ENCODE measurements at places on chromosomes 1 and 21.

- DNase-seq, result no peak
Observed at GRCh38 chr21:34157521-34157920, 84.1 kb downstream of the MRPS6 start.

DNA sequence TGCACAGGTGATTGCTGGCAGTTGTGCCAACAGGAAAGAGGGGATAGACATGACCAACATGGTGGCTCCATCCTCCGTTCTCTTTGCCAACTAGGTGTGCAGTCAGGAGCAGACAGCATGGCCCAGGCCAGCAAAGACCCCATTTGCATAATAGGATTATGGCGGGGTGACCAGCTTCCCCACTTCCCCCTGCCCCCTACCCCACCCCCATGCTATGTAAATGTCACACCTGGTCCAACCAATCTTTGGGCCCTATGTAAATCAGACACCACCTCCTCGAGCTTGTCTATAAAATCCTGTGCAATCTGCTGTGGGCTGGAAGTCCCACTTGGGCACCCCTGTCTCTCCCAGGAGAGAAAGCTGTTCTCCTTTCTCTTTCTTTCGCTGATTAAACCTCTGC, 146.0 kb downstream of the SLC30A10 start:
- no peak for DNase-seq

GRCh38 chr1:18748435-18748834, 111.0 kb downstream of the TAS1R2 start:
- no peak for DNase-seq

DNA sequence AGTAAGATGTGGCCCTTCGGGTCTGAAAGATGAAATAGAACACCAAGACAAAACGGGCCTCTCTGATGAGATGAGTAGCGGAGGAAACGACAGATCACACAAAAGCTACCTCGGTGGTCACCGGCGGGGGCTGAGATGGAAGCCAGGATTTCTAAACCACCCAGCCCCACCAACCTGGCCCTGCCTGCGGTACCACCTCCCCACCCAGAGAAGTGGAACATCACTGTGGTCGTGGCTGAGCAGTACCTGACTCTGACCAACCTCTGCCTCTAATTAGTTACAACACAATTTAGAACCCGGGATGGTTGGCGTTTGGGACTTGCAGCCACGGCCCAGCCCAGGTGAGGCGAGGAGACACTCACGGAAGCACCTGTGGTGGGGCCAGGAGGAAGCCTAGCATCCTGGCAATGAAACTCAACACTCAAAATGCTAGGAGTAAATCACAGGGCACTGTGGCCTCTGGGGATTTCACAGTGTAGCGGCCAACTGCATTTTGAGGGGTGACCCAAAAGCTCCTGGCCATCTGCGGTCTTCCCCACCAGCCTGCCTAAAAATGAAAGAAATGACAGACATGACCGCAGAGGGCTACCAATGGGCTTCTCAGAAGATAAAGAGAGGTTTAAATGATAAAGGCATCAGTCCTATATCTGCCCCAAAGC, 73.4 kb downstream of the ITPKB start:
- no peak for DNase-seq

- DNase-seq, result no peak
Observed at GRCh38 chr1:171206204-171206977, 21.3 kb downstream of the FMO2 start.
